ENCODE measurements at places on chromosomes 5 and 9.

- no peak for DNase-seq
Observed at GRCh38 chr5:115372146-115372545, 75.7 kb upstream of the CCDC112 start.

- no peak for DNase-seq
Observed at GRCh38 chr9:19527663-19528062, 118.9 kb downstream of the ACER2 start.

DNA sequence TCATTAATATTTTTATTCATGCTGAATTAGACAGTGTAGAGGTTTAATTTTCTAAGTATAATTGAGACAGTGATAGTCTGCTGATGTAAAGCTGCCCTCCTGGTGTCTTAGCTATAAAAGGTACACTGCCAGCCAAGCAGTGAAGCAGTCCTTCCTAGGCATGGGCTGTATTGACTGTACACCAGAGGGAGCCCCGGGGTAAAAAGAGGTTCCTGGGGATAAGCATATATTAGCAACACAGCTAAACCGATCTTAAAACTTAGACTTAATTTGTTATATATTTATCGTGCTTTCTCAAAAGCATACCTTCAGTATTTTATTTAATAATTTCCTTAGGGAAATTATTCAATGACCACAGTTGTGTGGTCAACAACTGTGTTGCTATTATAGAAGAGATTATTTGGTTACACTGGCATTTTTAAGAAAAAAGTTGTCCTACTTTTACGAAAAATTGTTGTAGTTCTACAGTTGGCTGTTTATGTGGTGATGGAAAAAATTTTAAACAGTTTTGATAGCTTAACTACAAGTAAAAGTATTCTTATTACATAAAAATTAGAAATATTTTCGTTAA is 68.8 kb downstream of the ELL2 start:
- DNase-seq, result no peak

DNA sequence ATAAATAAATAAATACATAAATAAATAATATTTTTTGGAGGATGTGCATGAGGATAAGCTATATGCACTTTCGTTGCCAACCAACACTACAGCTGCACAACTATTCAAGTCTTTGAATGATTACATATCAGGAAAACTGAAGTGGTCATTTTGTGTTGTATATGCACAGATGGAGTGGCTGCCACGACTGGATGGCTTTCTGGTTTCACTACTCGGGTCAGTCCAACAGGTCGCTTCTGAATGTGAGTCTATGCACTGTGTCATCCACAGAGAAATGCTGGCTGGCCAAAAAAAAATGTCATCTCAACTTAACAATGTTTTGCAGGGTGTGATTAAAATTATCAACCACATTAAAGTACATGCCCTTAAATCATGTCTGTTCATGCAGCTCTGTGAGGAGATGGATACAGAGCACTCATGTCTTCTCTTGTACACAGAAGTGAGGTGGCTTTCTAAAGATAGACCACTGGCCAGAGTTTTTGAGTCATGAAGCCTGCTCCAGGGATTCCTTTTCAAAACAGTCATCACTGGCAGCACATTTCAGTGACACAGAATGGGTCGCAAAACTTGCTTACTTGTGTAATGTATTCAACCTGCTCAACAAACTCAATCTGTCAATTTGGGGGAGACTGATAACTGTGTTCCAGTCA is 589.8 kb upstream of the CYLC2 start:
- DNase-seq, result no peak

GRCh38 chr9:70590315-70590677 is 175.8 kb upstream of the KLF9 start:
- DNase-seq, result no peak

GRCh38 chr5:174315871-174316270 is 270.4 kb downstream of the NSG2 start:
- no peak for DNase-seq

DNA sequence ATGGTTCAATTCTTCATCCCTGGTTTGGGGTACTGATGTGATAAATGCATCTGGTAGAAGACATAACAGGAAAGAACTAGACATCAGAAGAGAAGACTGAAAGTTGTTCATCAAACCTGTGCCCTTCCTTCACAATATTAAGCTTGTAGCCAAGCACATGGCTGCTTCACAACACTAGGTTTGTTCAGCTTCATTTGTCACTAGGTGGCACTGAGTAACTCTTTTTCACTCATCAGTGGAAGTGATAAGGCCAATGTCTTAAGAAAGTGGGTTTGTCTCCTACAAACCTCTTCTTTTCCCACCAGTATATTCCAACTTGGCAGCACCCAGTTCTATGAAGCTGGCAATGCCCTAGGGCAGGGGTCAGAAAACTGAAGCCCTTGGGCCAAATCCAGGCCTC is 26.9 kb downstream of the ZNF484 start:
- DNase-seq, result no peak

- no peak for DNase-seq
Observed at GRCh38 chr9:37960631-37961030, 56.7 kb upstream of the SLC25A51 start.

DNA sequence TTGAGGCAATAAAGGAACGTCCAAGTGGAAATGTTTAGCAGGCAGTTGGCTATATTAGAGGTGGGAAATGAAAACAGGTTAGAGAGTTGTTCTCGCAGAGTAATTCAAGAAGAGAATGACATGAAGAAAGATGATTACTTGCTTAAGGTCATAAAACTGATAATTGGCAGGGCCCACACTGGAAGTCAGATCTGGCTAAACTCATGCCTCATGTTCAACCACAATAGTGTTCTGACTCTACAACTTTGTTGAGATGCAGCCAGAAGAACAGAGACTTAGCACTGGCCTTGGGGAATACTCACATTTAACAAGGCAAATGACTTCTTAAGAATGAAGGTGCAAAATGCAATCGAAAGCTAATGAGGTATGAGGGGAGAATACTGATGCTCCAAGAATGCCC is 27.2 kb upstream of the TNFSF8 start:
- DNase-seq, result no peak

- no peak for DNase-seq
Observed at GRCh38 chr5:159451197-159452052, 121.1 kb upstream of the IL12B start.

GRCh38 chr5:152086668-152087067 is 162.0 kb upstream of the GLRA1 start:
- DNase-seq, result no peak

All from stimulated activated CD4-positive, alpha-beta T cell treated with anti-CD3 and anti-CD28 coated beads, Interleukin-1b, Interleukin-23, amount 100 ng/mL, for 4 hours (primary cell).